ENCODE measurements at places on chromosomes 2 and 18. TPM values are rescaled to one million over a fixed set of nuclear protein-coding genes. Genes with fewer than 3 reads are reported as not detected.

DNA sequence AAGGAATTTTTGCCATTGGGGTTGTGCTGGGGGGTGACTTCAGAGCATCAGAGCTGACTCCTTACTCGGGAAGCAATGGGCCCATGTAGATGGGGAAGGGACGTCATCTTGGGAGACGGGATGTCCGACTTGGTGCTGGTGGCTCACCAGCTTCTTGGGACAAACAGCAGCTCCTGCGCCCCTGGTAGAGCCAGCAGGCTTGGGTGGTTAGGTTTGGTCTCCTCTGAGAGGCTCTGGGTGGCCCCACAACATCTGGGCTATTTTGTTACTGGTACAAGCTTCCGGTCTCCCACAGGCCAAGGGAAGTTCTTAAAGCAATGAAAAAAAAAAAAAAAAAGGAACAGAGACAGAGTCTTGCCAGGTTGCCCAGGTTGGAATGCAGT lies 1.8 kb downstream of the NGEF start:
- H3K4me1 ChIP-seq: peaks cover 11% of the 10 kb centered on the region
- H3K27me3 ChIP-seq: no peaks in the 10 kb centered on the region
- no peak for DNase-seq
- H3K27ac ChIP-seq: no peak overlapping the region

- H3K36me3 ChIP-seq: no peaks in the 10 kb centered on the region
- no peak overlapping the region for H3K27ac ChIP-seq
- DNase-seq: no peak
- H3K4me3 ChIP-seq: no peak overlapping the region
Measured at GRCh38 chr2:157246765-157247407, 10.6 kb upstream of the GALNT5 start.

GRCh38 chr2:1636791-1637415 lies 107.4 kb downstream of the PXDN start:
- no peaks in the 10 kb centered on the region for H3K27me3 ChIP-seq
- H3K27ac ChIP-seq: no peak overlapping the region
- H3K4me3 ChIP-seq: no peak overlapping the region
- no peak for DNase-seq
- H3K36me3 ChIP-seq: peaks cover 51% of the 10 kb centered on the region

DNA sequence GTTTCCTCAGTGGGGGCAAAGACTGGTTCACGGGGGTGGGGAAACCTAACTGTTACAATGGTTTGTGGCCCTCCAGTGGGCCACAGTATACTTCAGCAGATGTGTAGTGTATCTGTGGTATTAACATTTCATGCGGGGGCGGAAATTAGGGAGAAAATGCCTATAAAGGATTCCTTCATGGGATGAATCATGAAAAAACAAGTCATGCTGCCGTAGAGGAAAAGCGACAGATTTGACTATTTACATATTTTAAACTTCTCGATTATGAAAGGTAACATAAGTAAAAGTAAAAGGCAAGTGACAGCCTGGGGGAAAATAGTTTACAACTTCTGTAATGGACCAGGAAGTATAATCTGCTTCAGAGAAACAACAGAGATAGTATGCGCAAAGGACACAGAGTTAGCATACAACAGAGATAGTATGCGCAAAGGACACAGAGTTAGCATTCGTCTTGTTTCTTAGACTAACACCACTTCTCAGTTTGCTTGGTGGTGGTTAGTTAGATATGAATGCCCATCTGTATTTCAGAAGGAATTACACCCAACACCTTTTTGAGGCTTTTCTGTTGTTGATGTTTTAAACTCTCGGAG lies 41.1 kb downstream of the MRPS9 start:
- DNase-seq: no peak
- H3K27ac ChIP-seq: no peak overlapping the region
- H3K4me1 ChIP-seq: no peaks in the 10 kb centered on the region
- H3K27me3 ChIP-seq: no peaks in the 10 kb centered on the region
- no peaks in the 10 kb centered on the region for H3K36me3 ChIP-seq

DNA sequence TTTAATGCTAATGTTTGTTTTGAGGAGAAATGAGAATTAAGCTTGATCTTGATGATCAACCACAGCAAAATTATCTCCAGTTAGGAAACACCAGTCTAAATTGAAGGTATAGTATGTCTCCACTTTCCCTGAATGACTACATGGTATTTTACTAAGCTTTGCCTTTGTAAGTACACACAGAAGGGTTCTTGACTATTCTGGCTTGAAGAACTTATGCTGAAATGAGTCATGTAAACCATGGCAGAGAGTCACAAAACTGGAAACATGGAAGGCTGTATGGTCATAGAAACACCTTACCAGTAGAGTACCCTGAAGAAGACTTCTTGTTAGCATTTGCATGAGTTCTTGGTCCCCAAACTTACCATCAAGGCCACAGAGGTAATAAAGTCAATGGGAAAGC lies 250.5 kb downstream of the SLC8A1 start:
- no peaks in the 10 kb centered on the region for H3K36me3 ChIP-seq
- H3K4me3 ChIP-seq: no peak overlapping the region
- H3K27me3 ChIP-seq: no peaks in the 10 kb centered on the region
- H3K4me1 ChIP-seq: no peaks in the 10 kb centered on the region
- no peak overlapping the region for H3K27ac ChIP-seq

GRCh38 chr2:193690572-193690971 lies 1495.8 kb upstream of the TMEFF2 start:
- H3K4me1 ChIP-seq: no peaks in the 10 kb centered on the region
- no peaks in the 10 kb centered on the region for H3K27me3 ChIP-seq
- no peak for DNase-seq
- no peak overlapping the region for H3K27ac ChIP-seq
- H3K36me3 ChIP-seq: no peaks in the 10 kb centered on the region

GRCh38 chr18:44727291-44727690 lies 46.6 kb downstream of the SETBP1 start:
- H3K4me3 ChIP-seq: no peak overlapping the region
- peaks cover 30% of the 10 kb centered on the region for H3K4me1 ChIP-seq
- H3K27ac ChIP-seq: no peak overlapping the region
- H3K27me3 ChIP-seq: no peaks in the 10 kb centered on the region
- H3K36me3 ChIP-seq: no peaks in the 10 kb centered on the region
- DNase-seq: no peak

DNA sequence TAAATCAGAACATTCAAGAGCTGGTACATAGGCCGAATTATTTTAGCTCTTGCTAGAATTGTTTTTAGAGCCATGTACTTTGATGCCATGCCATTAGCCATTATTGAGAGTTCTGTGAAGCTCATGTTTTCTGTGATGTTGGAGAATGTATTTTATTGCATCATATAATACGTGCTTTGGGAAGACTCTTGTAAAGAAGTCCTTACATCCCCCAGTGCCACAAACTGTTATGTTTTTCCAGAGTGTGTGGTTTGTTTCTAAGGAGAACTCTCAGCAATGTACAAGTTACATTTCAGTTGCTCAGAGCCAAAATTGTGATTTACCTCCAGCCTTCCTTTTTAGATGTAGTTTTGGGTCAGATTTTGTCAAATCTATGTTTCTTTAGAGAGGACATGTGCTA lies 148.6 kb downstream of the HAUS1 start:
- H3K4me1 ChIP-seq: no peaks in the 10 kb centered on the region
- peak overlapping the region; percentile 57 for H3K27ac ChIP-seq
- no peaks in the 10 kb centered on the region for H3K27me3 ChIP-seq
- DNase-seq: no peak
- H3K36me3 ChIP-seq: no peaks in the 10 kb centered on the region
- no peak overlapping the region for H3K4me3 ChIP-seq

DNA sequence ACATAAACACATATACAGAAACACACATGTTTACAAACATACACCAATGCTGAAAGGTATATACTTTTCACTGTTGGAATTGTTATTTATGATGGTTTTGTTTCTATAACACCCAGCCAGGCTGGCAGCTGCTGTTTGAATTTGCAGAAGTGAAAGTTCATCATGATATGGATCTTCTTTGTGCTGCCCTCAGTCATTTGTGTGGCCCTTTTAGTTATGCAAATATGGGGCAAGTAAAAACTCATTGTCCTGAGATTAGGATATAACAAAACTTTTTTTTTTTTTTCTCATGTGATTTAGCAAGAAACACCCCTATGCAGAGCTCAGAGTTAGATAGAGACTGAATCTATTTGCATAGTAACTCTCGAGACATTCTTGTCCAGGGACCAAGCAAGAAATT lies 714.1 kb downstream of the KCNJ3 start:
- H3K4me1 ChIP-seq: no peaks in the 10 kb centered on the region
- no peaks in the 10 kb centered on the region for H3K27me3 ChIP-seq
- no peak overlapping the region for H3K27ac ChIP-seq
- no peak for DNase-seq
- H3K4me3 ChIP-seq: no peak overlapping the region

DNA sequence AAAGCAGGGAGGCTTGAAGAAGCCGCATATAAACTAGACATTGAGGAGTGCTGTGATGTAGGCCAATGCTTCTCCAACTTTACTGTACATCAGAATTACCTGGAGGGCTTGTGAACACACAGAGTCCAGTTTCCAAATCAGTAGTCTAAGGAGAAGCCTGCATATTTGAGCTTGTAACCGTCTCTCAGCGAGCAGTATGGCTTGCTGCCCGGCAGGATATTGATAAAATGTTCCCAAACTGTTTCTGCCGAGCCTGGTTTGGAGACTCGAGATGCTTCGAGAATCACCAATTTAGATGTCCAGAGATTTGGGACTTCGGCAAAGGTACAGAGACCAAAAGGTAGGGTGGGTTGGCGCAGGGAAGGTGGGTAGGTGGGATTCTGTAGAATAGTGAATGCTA lies 11.0 kb upstream of the RAB31 start:
- no peaks in the 10 kb centered on the region for H3K27me3 ChIP-seq
- DNase-seq: peak; percentile 18
- no peaks in the 10 kb centered on the region for H3K36me3 ChIP-seq
- H3K4me3 ChIP-seq: no peak overlapping the region
- no peaks in the 10 kb centered on the region for H3K4me1 ChIP-seq
- H3K27ac ChIP-seq: no peak overlapping the region

GRCh38 chr2:10083046-10083445 lies 2.8 kb upstream of the CYS1 start:
- peak; percentile 80 for DNase-seq
- no peaks in the 10 kb centered on the region for H3K4me1 ChIP-seq
- no peaks in the 10 kb centered on the region for H3K27me3 ChIP-seq
- peak overlapping the region; percentile 60 for H3K27ac ChIP-seq
- peak overlapping the region; percentile 26 for H3K4me3 ChIP-seq

- no peaks in the 10 kb centered on the region for H3K4me1 ChIP-seq
- H3K36me3 ChIP-seq: peaks cover 23% of the 10 kb centered on the region
- DNase-seq: no peak
- H3K27ac ChIP-seq: no peak overlapping the region
- H3K27me3 ChIP-seq: no peaks in the 10 kb centered on the region
Measured at GRCh38 chr18:70028084-70028483, 80.4 kb upstream of the CD226 start.

- no peaks in the 10 kb centered on the region for H3K4me1 ChIP-seq
- peak overlapping the region; percentile 85 for H3K27ac ChIP-seq
- H3K27me3 ChIP-seq: no peaks in the 10 kb centered on the region
- no peak for DNase-seq
Measured at GRCh38 chr18:9711361-9712129, 3.4 kb downstream of the RAB31 start.

DNA sequence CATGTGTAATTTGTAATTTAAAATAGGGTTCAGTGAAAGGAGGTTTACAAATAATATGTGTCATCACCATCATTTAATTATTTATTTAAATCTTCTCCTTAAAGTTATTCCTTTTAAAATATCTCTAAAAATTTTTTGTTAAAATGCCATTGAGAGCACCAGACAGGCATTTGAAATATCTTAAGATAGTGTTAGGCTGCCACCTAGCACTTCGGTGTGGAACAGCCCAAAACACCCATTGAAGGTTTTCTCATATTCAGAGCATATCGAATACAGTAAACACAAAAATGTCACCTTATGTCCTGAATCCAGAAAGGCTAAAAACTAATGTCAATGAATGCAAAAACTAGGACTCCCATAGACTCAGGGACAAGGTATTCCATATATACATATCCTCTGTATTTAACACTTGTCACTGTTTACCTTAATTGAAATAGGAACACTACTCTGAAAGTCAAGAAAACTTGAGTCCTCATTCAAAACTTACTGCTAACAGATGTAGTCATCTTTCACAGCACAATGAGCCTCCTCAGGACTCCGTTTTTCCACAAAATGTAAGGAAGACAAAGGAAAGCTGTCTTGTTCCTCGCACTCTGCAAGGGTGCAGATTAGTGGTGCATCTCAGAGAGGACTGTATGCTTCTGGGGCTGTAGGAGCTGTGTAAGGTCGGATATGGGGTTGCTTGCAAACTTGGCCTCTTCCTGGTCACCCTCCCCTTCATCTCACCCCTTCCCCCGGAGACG lies 329.5 kb downstream of the PAX3 start:
- no peaks in the 10 kb centered on the region for H3K27me3 ChIP-seq
- H3K4me3 ChIP-seq: no peak overlapping the region
- DNase-seq: no peak
- no peaks in the 10 kb centered on the region for H3K4me1 ChIP-seq
- H3K36me3 ChIP-seq: no peaks in the 10 kb centered on the region
- H3K27ac ChIP-seq: no peak overlapping the region

- no peak overlapping the region for H3K27ac ChIP-seq
- no peaks in the 10 kb centered on the region for H3K36me3 ChIP-seq
- DNase-seq: no peak
- no peaks in the 10 kb centered on the region for H3K4me1 ChIP-seq
- no peaks in the 10 kb centered on the region for H3K27me3 ChIP-seq
- H3K4me3 ChIP-seq: no peak overlapping the region
Measured at GRCh38 chr18:27579364-27579763, 394.3 kb upstream of the CHST9 start.

The RBKS gene
- not detected for total RNA-seq

The DDX18 gene
- total RNA-seq: 20.5 TPM

The SLC11A1 gene
- 16.4 TPM for total RNA-seq

The GKN2 gene
- total RNA-seq: 0.75 TPM

The CENPA gene
- not detected for total RNA-seq

The NPAS2 gene
- 72.6 TPM for total RNA-seq

The CYP27C1 gene
- not detected for total RNA-seq

The RESP18 gene
- not detected for total RNA-seq
